ENCODE measurements at places on chromosomes 4 and X.

GRCh38 chrX:114619874-114620273 is 36.0 kb downstream of the HTR2C start:
- peak; percentile 6 for DNase-seq

DNA sequence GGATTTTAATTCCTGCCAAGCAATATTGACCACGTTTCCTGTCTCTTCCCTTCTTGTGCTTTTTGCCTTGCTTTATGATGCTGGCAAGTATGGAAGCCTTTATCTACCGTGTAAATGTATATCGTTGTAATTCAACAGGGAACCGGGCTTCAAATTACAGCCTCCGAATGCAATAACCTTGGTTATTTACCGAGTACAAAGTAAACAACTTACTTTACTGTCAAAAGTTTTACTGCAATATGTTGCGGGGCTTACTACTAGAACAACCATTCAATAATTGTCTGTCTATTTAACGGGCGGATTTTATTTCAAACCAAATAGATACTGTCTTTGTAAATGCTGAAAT is 73.1 kb downstream of the PALLD start:
- peak; percentile 45 for DNase-seq

GRCh38 chr4:153655928-153656327 is 28.2 kb upstream of the TLR2 start:
- DNase-seq: no peak

GRCh38 chr4:149980941-149981340 is 97.3 kb upstream of the DCLK2 start:
- peak; percentile 81 for DNase-seq

GRCh38 chr4:101328063-101328602 is 19.2 kb downstream of the PPP3CA start:
- DNase-seq: no peak

GRCh38 chr4:56245547-56246232 is 141.6 kb downstream of the AASDH start:
- DNase-seq: peak; percentile 59

- no peak for DNase-seq
Observed at GRCh38 chr4:93775551-93775950, 53.0 kb upstream of the ATOH1 start.

- DNase-seq: no peak
Observed at GRCh38 chr4:155208258-155209054, at the start of gene NPY2R. Gene NPY2R, plus strand, starts transcription at chr4:155208636. Its CDS starts 5,304 bp downstream, at chr4:155213940.

GRCh38 chr4:98287328-98287727 is 26.1 kb downstream of the RAP1GDS1 start:
- DNase-seq: no peak

DNA sequence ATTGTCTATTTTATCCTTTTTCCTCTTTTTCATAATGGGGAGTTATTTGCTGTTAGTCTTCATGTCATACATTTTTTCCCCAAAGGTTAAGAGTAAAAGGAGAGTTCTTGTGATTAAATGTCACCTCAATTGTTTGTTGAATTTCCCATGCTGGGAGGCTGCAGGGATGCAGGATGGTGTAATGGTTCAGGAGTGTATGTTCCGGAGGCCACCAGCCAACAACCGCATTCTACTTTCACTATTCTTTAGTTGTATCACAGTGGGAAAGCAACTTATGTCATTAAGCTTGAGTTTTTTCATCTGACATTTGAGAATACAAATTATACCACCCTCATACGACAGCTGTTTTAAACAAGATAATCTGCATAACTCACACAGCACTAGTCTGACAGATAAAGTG is 15.4 kb downstream of the AFP start:
- no peak for DNase-seq

- DNase-seq: peak; percentile 73
Observed at GRCh38 chrX:14095702-14096101, 66.0 kb upstream of the GEMIN8 start.

- no peak for DNase-seq
Observed at GRCh38 chr4:188819233-188819632, 680.0 kb downstream of the TRIML1 start.

DNA sequence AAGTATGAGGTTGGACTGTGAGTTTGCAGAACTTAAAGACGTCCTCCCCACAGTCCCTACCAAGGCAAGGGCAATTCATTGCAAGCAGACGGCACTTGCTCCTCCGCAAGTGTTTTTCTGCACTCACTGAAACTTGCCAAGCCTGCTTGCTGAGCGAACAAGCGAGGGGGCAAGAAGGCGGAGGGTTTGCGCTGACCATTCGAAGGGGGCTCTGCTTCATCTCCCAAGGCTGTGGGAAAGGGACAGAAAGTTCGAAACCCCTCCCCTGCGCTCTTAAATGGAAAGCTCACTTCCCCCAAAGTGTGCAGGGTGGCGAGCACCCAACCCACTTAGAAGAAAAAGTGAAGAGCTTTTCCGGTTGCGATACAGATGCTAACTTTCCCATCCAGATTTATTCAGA is 1.4 kb downstream of the MID1 start:
- DNase-seq: peak; percentile 41

- no peak for DNase-seq
Observed at GRCh38 chrX:44157283-44157682, 184.1 kb upstream of the NDP start.

- DNase-seq: no peak
Observed at GRCh38 chrX:33133320-33133719, 78.0 kb downstream of the DMD start.

DNA sequence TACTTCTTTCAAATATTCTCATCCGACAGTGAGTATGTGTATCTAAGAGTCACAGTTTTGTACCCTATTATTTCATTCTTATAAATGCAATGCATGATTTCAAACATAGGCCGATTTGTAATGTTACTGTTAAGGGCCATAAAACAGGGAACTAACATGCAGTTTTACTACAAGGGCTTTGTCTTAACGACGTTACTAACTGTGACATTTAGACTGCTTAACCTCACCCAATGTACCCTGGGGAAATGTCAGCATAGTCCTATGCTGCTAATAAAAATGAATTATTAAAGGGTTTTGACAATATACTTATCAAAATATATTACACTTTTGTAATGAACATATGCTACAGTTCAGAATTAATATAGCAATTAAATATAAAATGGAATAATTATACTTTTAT is 74.8 kb upstream of the CPXCR1 start:
- no peak for DNase-seq

DNA sequence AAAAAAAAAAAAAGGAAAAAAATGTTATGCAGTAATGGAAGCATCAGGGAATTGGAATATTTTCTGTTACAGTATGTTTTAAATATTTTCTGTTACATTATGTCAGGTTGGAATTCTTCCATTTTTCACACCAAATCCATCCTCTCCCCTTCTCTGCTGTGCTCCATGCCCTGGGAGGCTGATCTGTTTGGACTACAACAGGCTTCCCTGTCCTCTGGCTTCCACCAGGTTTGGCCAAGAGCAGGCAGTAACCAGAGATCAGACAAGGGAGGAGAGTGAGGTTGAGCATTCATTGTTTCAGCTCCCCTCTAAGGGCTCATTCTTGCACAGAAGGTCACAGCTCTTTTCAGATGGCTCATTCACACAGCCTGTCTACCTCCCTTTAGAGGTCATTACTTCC is 11.7 kb upstream of the TMEM184C start:
- DNase-seq: no peak

DNA sequence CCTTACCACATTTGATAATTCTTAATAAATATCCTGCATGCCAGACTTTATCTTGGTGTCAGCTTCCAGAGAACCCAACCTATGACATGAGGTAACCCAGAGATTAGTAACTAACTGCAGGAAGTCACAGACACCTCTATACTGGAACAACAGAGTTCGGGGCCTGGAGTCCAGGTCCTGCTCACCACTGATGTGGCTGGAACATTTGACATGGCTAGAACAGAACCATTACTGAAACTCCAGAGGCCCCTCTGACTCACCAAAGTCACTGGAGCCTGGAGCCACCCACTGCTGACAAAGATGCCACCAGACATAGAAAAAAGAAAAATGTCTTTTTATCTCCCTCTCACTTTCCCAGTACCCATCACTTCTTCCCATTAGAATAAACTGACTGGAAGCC is 403.7 kb downstream of the MID1IP1 start:
- DNase-seq: no peak

DNA sequence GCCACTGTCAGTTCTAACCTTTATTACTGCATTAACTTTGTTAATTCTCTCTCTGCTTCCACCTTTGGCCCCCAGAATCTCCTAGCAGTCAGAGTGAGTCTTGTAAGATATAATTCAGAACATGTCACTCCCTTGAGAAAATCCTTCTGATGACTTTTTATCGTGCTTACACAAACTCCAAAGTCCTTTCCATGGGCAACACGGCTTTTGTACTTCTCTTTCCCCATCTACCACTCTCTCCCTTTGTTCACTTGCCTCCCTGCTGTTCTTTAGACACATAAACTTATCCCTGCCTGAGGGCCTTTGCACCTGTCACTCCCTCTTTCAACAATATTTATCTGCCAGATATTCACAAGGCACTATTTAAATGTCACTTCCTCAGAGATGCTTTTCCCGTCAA is 64.8 kb downstream of the MAOB start:
- DNase-seq: no peak

DNA sequence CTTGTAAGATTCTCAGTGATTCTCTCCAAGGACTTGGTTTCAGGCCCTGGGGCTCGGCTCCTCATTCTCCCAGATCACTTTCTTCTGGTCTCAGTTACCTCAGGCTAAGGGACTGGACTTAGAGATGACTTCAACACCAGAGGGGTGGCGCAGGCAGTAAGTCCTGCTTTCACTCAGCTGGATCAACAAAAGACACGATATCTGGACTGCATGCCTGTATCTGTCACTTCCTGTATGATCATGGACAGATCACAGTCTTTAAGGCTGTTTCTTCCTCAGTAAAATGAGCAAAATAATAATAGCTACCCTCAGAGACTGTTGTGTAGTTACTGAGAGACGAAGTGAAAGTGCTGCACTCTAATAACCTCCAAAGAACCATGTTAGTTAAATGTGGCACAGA is 19.5 kb upstream of the CXCR3 start:
- peak; percentile 73 for DNase-seq

- DNase-seq: no peak
Observed at GRCh38 chr4:158484173-158484885, 37.4 kb upstream of the RXFP1 start.

DNA sequence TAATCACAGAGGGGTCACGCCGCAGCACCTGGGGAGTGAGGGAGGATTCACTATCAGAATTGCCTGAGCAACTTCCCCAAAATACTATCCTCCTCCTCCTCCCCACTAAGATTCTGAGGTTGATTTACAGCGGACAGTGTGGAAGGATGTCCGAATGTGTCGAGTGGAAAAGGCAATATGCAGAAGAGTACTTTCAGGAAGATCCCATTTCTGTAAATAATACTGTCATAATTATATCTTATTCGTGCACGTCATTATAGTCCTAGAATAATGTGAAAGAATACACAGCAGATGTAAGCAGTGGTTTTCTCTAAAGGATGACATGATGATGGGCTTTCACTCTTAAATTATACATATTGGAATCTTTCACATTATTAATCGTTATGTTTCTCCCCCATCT is 149.8 kb upstream of the NOCT start:
- no peak for DNase-seq

DNA sequence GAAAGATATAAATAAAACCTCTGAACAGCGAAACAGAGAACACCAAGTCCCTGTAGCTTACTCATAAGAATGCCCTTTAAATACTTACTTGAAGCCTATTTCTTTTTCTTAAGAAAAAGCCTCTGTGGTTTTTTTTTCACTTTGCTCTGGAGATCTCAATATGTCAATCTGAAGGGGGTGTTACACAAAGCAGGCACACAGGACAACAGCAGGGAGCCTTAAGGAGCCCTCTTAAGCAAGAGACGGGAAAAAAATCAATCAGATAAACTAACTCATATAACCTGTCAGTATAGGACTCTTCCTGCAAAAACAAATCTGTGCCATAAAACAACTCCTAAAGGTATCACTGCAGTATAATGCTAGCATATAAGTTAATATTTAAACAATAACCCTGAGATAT is 611.1 kb upstream of the ATOH1 start:
- no peak for DNase-seq

DNA sequence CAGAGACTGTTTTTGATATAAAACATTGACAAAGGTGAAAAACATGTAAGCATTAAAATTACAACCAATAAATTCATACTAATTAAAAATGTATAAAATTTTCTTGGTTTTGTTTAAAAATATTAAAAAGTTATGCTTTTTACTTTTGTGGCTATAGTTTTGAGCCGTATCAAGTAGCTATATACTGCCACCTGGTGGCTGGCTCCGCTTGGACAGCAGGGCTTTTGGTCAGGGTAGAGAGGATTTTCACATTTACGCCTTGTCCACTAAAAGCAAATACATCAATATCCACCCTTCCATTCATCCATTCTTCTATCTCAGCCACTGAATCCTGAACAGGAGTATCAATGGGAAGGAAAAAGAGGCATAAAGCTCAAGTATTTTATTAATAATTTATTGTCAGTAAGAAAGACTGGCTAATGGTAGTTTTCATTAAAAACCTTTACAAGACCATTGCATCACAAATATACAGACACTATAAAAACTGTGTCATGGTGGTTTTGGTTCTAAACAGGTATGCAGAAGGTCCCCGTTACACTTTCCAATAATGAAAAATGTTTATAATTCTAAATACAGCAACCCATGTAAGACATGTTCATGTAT is 32.1 kb upstream of the MTNR1A start:
- peak; percentile 75 for DNase-seq

DNA sequence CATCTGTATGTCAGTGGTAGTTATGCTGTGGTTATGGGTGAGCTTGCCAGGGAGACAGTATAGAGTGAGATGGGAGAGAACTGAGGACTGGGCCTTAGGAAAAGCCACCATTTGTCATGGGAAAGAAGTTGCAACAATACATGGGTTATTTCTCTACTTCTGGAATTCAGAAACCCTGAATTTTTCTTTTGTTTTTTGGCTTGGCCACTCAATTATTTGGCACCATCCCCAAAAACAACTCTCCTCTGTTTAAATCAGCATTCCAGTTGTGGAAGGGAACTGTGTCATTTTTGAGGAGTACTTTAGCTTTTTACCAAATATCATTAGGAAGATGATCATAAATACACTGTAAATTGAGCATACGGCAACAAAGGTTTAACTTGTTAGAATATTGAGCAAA is 41.1 kb upstream of the ACSL4 start:
- no peak for DNase-seq

DNA sequence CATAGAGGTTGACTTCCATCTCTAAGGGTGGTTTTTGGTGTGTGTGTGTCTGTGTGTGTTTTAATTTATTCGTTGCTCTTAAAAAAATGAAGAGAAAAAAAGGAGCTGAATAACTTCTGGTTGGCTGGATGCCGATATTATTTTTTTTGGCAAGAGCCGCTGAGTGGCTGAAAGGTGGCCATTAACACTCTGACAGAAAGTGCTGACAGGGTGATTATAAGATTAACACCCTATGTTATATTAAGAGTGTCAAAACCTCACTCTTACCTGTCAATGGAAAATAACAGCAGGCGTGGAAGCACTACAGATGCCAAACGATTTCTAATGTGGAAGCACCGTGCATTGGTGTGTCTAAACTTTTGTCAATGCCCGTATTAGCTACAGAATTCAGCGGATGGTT is 622.5 kb downstream of the ANKRD50 start:
- peak; percentile 12 for DNase-seq
